ENCODE measurements at places on chromosomes 11 and 22. TPM values are rescaled to one million over a fixed set of nuclear protein-coding genes. Genes with fewer than 3 reads are reported as not detected.

GRCh38 chr11:119055901-119056300, 1.1 kb downstream of the HYOU1 start:
- no peak for DNase-seq

- no peak for DNase-seq
These were observed 254.9 kb downstream of the TMEM135 start for GRCh38 chr11:87292598-87292997.

DNA sequence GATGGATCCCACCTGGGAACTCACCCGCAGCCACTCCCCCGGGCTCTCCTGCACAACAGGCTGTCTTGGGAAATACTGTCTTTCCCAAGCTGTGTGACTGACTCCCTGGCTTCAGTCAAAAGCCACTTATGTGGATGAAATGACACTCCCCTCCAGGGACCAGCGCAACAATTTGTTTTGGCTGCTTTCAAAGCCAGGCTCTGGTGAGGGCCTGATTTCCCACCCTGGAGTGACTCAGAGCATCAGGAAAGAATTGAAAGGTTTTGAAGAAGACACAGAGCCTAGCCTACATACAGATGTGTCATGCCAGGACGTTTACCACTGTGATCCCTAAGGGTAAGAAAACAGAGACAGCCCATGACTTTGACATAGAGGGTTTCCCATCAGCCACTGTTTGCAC, 550.5 kb downstream of the MIAT start:
- no peak for DNase-seq

The MOV10L1 gene
- total RNA-seq: not detected

All from activated B cell treated with CpG ODN at 0.5 μM for 24 hours (primary cell).